ENCODE measurements at places on chromosomes 2 and 18.

DNA sequence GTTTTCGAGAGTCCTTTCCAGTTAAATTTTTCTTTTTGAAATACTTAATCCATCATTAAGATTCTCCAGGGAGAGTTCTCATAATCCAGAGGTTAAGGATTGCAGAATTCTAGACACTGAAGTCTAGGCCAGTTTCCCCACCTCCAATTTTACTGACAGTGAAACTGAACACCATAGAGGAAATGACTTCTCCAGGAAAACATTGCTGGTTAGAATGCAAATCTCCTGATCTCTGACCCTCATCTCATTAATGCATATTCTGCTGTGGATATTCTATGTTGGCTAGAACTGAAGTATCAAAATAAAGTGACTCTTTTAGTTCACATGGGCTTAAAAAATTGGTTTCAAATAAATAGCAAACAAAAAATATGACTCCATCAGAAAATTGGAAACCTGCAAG lies 105.8 kb upstream of the UGP2 start:
- no peak for DNase-seq

GRCh38 chr2:29367986-29368658 lies 252.9 kb downstream of the CLIP4 start:
- no peak for DNase-seq

DNA sequence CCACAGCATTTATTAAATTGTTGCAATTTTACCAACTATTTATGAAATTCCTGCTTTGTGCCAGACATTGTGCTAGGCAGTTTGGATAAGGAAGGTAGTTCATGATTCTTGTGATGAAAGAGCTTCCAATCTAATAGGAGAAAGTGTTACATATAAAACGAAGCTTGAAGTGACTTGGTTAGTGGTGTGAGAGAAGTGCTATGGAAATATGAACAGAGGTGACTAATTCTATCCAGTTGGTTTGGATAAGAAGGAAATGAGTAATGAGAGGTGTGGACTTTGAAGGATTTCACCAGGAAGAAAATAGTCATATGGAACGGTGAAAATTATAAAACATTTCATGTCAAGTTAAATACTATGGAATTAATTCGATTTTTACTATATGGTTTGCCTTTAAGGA lies 48.6 kb downstream of the EML6 start:
- no peak for DNase-seq

GRCh38 chr2:230864605-230865306 lies at the start of gene ITM2C:
Gene ITM2C (plus strand): TSS chr2:230864942. CDS start chr2:230865026, 84 bp downstream.
- peak; percentile 70 for DNase-seq

- DNase-seq: no peak
Measured at GRCh38 chr2:203583084-203583695, 48.1 kb upstream of the RAPH1 start.

DNA sequence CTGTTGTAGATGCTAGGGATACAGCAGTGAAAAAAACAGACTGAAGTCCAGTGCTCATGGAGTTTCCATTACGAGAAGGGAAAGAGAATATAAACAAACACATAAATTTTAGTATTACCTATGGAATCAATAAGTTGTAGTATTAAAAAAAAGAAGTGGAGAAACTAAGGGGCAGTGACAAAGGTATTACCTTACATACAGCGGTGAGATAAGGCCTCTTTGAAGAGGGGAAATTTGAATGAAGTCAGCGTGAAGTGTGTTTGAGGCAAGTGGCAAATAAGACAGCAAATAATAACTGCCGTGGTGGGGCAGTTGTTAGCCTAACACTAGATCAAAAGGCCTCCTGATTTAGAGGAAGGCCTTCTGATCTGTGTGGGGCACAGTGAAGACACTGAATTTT lies 57.9 kb downstream of the TLK1 start:
- DNase-seq: no peak

DNA sequence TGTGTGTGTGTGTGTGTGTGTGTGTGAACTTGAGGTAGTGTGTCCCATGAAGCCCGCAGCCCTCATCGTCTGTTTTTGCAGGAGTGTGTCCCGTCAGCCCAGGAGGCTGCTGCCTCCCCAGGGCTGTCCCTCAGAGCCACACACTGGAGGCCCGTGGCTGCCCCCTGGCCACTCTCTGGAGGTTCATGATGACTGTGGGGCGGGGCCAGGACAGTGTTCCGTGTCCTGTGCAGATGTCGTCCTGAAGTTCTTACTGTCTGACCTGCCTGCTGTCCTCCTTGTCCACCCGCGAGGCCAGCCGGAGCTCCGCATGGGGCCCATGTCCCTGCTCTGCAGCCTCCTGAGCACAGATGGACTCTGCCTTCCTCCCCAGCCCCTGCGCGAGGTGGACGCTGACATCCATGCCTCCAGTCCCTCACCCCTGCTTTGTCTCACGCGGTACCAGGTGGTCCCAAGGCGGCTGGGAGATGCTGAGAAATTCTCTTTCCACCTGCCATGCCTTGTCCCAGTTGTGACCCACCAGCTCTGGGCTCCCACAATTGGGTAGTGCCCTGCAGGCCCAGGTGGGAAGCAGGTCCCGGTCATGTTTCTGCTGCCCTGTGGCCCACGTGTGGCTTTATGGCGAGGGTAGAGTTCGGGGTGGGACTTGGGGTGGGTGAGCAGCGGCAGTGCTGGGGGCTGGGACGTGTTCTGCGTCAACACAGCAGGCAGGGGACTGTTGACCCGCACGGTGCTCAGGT lies 92.8 kb downstream of the NFATC1 start:
- DNase-seq: no peak

- DNase-seq: peak; percentile 36
Measured at GRCh38 chr2:199596549-199596948, 138.8 kb upstream of the SATB2 start.

DNA sequence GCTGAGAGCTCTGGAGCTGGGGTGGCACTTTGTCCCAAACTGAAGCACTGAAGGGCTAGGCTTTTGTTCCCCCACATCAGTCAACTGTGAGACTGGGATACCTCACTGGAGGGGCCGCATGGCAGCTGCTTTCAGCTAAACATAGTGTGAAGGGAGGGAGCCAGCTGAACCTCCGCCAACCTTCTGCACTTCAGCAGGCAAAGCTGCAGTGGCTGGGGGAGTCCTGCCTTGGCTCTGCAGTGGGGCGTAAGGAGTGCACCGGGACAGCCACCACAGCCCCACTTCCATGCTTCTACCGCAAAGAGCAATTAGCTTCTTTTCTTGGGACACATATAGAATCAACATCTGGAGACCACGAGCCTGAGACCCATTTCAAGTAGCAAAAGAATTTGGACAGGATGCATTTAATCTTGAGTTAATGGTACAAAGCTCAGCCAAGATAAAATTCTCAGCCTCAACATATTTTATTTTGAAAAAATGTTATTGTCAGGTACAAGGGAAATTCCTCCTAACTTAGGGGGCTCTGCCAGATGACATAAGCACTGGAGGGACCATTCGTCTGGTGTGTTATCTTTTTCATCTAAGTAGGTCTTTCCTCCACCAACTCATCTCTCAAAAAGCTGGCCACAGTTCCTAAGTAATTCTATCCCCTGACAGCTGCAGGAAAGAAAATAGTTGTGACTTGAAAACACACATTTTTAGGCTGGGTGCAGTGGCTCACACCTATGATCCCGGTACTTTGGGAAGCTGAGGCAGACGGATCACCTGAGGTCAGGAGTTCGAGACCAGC lies 25.6 kb upstream of the MYCN start:
- DNase-seq: peak; percentile 12

DNA sequence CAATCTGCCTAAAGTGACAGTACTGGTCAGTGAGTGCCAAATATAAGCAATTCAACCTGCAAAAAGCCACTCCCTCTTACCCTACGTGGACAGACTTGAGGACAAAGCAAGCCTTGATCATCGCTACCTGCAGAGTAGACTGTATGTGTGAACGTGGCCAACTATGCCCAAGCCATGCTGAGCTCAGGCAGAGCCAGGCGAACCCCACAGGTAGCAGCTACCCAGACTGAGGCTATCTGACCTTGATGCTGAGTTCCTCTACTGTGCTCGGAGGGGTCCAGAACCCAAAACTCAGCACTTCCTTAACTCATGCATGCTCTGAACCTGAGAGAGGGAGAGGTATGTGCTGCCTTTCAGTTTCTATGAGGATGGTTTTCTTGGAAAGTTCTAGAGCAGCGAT lies 63.5 kb upstream of the TMEM200C start:
- no peak for DNase-seq

DNA sequence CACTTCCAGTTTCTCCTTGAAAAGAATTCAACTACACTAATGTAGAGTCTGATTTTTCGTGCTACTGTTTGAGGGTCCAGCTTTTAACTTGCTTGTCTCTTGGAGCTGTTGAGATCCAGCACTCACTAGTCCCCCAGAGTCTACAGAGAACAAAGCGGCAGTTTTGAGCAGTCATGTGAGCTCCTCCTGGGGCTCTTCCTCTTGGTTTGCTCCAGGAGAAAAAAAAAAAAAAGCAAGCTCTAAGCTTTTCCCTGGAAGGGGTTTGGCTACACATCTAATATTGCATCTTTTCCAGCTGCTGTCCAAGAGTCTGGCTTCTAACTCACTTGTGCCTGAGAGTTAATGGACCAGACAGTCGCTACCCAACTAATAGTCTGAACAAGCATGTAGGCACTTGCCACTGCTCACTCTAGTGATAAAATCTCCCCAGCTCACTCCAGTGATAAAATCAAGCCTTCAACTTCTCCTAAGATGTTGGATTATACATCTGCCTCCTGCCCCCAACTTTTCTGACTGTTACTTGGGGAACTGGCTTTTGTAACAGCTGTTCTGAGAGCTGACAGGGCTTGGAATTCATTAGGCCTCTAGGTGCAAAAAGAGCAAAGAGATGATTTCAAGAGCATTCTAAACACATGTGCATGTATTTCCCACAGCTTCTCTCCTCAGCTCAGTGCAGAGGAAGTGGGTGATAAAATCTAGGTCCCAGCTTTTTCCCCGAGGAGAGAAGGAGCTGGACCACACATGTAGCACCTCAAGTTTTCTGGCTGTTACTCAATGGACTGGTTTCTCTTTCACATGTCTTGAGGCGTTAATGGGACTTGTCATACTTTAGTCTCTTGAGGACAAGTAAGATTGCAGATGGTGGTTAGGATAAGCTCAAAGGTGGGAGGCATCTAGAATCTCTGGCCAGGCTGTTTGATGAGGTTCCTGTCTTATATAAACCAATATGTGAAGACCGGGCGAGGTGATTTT lies 750.5 kb downstream of the LRP1B start:
- peak; percentile 75 for DNase-seq

DNA sequence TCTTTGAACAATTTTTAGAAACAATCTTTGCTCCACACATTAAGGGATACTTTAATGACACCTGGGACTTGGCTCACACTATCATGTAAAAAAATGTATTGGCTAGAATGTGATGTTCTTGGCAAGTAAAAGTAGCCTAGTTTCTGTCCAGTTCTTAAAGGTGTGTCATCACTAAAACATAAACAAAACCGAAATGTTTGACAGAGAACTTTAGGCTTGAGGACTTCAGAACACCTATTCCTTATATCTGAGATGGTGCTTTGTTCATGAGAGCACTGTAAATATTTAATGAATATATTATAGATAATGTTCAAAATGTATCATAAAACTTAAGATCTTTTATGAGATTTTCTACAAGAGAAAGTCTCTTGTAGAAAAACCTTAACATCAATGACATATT lies 19.8 kb upstream of the HNRNPA3 start:
- no peak for DNase-seq

DNA sequence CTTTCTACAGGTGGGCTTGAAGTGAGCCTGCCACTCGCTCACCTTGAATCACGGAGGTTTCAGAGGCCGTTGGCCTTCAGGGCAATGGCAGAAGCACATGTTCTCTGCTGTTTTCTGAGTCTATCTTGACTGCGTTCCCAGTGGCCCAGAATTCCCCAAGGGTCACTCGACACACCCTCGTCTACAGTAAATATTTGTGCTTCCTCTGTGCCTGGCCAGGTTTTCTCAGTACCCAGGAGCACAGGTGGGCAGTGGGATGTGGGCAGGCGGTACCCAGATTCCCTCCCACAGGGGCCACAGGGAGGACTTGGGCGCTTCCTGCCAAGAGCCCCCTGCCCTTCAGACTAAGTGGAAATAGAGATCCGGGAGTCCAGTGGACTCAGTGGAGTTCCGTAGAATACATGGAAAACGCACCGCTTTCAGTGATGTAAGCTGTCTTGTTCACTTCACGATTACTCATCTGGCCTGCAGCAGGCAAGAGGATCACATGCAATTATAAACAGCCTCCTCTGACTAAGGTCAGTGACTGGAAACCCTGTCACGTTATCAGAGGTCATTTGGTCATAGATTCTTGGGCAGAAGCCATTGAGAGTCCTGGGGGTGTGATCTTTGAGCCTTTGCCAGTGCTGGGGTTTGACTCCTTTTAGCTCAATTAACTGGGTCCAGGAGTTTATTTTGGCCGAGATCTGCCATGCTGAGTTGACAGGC lies 179.8 kb downstream of the NEDD4L start:
- no peak for DNase-seq

DNA sequence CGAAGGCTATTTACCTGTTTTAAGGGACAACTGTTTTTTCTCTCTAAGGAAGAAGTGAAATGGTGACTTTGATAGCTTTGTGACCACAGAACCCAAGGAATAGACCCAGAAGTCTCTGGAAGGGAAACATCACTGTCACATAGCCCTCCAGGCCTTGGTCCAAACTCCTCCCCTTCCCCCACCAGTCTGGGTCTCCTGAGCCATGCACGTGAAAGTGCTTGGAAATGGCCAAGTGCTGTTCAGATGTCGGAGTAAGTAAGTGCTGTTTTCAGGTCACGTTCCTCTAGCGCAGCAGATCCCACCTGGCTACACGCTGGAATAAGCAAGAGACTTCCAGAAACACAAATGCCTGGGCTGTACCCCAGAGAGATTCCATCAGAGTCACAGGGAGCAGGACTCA lies 73.0 kb upstream of the AFF3 start:
- DNase-seq: no peak

DNA sequence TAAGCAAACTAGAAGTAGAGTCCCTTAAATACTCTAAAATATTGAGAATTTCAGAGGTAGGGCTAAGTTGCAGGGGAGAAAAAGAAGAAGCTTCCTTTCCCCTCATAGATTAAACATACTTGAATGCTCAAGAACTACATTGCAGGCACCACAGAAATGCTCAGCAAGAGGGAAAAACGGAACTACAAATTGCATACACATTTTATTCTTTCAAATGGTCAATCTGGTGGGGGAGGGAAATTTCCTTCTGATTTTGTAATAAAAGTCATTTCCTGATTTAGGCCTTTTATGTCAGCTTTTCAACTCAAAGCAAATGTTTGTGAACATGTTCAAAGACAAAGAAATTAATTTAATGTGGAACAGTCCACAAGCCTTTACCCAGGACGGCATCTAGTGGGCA lies 33.0 kb downstream of the FARSB start:
- no peak for DNase-seq

GRCh38 chr2:56263876-56264275 lies 80.1 kb downstream of the CCDC85A start:
- no peak for DNase-seq

- DNase-seq: no peak
Measured at GRCh38 chr18:12895626-12896025, 11.6 kb upstream of the PTPN2 start.

Data from NCI-H524 (cell line).